NCI-H1694 treated with DMSO at 0.1 percent for 48 hours (cell line): ENCODE measurements at places on chromosomes 1 and 21.

GRCh38 chr1:175078629-175079028, 11.0 kb downstream of the TNN start:
- no peak for DNase-seq

- no peak for DNase-seq
These were observed 11.1 kb upstream of the GJA5 start for GRCh38 chr1:147771226-147772125.

DNA sequence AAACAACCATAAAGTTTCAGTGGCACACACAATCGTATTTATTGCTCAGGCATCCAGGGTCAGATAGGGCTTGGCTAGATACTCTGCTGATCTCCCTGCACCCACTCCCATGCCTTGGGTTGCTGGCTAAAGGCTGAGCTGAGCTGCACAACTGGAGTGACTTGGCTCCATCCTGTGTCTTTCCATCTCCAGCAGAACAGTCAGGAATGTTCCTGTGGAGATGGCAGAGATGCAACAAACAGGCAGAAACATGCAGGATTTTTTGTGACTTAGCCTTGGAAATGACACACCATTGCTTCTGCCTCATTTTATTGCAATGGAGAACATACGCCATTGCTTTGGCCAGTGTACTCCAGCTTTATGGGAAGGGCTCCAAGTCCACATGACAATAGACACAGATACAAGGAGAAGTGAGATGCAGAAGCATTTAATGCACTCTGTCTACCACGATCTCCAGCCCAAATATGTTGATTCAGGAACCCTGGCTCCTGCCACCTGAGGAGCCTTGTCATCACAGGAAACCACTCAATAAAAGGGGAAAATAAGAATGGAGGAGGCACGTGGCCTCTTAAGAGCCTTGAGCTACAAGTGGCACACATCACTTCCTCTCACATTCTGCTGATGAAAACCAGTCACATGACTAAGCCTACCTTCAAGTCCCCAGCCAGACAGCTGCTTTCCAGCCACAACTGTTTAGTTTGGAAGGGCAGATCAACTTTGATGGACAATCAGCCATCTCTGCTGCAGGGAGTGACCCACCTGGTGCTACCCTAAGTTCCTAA, 10.1 kb upstream of the GUCA2B start:
- no peak for DNase-seq

DNA sequence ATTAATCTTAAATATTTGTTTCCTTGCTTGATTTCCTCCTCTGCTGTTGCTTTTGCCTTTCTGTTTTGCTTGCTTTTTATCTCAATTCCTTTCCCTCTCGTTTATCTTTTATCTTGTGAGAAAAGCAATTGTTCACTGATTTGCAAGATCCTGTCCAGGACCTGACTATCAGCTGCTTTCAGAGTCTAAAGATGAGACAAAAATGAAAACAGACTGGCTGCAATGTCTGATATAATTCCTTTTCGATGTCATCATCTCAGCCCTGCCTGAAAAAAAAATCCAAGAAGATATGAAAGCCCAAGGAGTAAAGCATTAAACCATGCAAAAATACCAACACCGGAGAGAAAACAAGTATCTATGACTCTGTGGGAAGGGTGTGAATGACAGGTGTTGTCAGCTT, 225.5 kb downstream of the PATJ start:
- no peak for DNase-seq

GRCh38 chr1:28114844-28115243, 26.4 kb upstream of the EYA3 start:
- no peak for DNase-seq
